ENCODE measurements at places on chromosomes 12 and 14. TPM values are rescaled to one million over a fixed set of nuclear protein-coding genes. Genes with fewer than 3 reads are reported as not detected.

The GLT8D2 gene
- total RNA-seq = not detected

The FOXN4 gene
- total RNA-seq = not detected

- no peak for DNase-seq
These were observed 19.2 kb downstream of the LUM start for GRCh38 chr12:91091916-91092715.

DNA sequence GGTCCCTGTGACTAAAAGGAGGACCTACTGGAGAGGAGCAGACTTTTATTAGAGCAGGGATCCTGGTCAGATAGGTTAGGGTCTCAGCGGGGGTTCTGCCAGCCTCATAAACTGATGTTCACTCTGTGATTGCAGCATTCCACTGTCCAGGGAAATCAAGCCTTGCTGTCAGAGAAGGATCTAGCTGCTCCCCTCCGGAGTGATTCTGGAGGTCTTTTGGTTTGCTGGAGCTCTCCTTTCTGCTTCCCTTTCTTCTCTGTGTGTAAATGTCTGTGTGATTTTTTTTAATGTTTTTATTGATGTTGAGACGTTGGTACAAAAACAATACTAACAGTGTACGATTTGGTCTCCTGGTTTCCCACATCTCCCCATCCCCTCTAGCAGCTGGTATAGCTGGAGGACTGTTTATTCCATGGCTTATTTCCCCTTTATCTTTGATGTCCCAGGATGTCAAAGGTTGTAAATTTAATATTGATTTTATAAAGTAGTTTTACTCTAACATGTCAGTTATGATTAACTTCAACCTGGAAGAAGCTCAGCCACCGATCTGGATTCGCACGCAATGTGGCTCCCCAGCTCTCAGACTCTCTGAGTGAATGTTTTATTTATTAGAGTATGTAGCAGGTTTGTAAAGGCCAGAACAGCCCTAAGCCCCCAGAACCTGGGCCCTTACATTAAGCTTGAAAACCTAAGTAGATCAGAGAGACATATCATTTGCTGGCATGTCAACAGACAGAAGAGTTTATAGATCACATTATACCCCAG is 202.3 kb upstream of the G2E3 start:
- DNase-seq = no peak

DNA sequence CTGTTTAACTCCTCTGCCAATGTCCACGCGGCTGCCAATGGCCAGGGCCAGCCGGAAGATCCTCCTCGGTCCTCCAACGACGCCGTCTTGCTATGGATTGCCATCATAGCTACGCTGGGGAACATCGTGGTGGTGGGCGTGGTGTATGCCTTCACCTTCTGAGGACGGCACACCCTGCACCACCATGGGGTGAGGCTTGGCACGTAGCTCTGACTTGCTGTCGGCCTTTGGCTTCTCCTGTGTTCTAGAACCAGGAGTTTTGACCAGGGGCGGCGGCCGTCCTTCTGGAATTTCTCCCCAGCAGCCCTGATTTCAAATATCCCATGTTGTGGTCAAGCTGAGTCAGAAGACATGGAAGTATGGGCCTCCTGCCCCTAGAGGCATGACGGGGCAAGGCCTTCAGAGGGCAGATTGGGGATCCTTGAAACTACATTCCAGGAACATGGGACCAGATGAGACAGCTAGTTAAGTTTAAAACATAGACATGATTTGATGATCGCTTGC is 47.5 kb downstream of the C14orf132 start:
- no peak for DNase-seq

The KRT73 gene
- total RNA-seq = not detected
